ENCODE measurements at places on chromosomes 2 and 18. TPM values are rescaled to one million over a fixed set of nuclear protein-coding genes. Genes with fewer than 3 reads are reported as not detected.

The L3MBTL4 gene
- total RNA-seq = 0.10 TPM

The CFC1 gene
- total RNA-seq = not detected

The ACKR3 gene
- 6.1 TPM for total RNA-seq

The CYTIP gene
- total RNA-seq = 319 TPM

The SYT4 gene
- total RNA-seq = not detected

The EDAR gene
- 0.63 TPM for total RNA-seq

The MAPK4 gene
- not detected for total RNA-seq

The GDF7 gene
- not detected for total RNA-seq
